ENCODE measurements at places on chromosomes 3 and 15.

- DNase-seq: no peak
Measured at GRCh38 chr15:44646460-44646859, 17.0 kb downstream of the SPG11 start.

GRCh38 chr3:171358881-171359198 is 101.4 kb downstream of the TNIK start:
- no peak for DNase-seq

DNA sequence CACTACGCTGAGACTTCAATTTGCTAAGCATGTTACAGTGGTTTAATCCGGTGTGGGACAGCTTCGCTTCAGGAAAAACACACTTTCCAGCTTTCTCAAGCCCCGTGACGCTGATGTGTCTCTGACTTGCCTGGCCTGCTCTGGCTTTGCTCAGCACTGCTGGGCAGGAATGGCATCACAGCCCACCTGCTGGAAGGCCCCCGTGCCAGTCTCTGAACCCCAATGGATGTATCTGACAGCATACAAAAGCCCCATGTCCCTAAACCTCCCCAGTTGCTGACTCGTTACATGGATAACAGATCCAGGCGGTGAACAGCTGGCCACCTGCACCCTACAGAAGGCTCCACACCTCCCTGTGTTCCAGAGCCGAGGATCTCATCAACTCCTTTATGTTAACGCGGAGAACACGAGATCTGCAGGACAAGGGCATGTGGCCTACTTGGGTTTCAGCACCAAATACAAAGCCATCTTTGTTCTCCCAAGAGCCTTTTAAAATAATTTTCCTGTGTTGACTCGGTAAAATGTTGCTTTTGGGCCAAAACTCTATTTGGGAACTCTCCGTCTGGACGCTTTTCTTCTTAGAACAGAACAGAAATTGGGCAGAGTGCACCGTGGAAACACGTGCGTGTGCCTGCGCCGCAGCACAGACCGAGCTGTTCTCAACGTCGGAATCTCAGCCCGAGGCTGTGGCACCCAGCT is 61.4 kb downstream of the ATP10A start:
- no peak for DNase-seq

GRCh38 chr3:15539066-15539465 is 17.6 kb upstream of the COLQ start:
- DNase-seq: no peak

- DNase-seq: no peak
Measured at GRCh38 chr15:33679061-33679460, 289.2 kb upstream of the CHRM5 start.

DNA sequence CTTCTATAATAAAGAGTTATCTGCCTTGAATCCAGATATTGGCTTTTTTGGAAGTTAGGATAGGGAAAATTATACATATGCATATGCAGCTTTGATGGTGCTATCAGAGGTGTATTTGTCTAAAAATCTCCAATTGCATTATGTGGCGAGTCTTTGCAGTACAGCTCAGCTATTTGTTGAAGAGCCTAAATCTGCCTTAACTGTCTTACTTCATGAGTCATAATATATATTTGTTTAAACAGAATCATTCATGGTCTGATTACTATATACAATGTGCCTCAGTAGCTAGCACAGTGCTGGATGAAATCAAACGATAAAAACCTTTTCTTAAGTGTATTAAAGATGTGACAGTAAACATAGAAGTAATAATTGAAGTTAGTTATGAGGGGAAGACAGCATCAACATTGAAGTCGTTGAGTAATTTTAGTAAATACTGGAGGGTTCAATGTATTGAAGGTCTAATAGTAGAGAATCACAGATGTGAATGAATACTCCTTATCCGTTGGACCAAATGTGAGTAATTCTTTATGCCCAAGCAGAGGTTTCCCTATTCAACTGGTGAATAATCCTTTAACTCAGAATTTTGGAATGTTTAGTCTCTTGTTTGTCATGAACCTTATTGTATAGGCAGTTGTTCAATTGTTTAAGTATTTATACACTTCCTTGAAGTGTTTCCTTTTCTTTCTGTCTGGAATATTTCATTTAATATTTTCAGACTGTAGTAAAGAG is 74.8 kb upstream of the NAALADL2 start:
- DNase-seq: no peak

GRCh38 chr3:42753757-42754156 is 19.3 kb downstream of the CCDC13 start:
- DNase-seq: no peak

GRCh38 chr15:69451951-69452691 is 497 bp upstream of the RPLP1 start:
- no peak for DNase-seq

GRCh38 chr15:35481064-35481463 is 64.9 kb downstream of the DPH6 start:
- no peak for DNase-seq

GRCh38 chr3:14548321-14548729 is 8.2 kb upstream of the GRIP2 start:
- DNase-seq: no peak

DNA sequence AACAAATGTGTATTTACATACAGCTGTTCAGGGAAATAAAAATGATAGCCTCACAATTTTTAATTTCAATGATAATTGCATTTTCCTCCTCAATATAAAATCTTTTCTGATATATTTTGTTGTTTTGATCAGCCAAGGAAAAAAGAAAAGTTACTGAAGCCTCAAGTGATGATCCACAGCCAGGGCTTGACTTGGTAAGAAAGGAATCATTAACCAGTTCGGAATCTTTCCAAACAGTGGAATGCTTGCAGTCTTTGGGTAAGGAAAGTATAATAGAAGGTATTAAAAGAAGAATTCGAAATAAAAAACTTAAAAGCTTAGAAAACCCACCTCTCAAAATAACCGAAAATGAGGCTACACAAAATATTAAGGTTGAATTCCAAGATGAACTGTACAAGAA is 1.0 kb downstream of the TOPAZ1 start:
- no peak for DNase-seq

GRCh38 chr15:74788042-74788682 is 6.3 kb downstream of the CSK start:
- DNase-seq: no peak

DNA sequence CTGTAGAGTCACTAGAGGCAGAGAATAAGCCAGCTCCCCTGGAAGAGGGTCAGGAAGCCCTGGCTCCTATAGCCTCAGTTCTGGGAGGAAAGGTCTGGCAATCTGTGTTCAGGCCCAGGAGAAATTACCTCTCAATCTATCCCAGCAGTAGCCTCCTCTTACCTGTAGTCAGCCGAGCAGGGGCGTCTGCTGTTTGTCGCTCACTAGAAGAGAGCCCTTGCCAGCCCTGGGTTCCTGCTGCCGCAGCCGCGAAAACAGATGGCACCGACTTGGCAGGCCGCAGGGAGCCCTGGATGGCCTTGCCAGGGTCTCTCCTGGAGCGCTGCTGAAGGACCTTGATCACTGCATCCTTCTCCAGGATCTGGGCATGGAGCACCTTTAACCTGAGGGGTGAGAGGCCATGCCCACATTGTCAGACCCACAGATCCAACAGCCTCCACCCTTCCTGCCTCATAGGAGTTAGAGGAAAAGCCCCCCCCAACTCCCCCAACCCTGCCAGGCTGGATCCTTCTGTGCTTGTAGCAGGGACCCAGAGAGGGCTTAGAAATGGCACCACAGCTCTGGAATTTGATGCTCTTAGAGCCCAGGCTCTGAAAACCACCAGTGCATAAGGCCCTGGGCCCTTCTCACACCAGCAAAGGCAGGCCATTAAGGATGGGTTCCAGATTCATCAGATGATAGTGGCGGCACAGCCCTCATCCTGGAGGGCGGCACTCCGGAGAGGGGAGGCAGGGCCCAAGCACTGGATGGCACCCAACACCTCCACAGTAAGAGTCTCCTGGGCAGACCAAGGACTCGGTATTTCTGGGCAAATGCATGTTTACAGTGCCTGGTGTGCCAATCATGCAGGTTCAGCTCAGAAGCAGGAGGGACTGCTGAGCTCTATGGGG is 14.9 kb downstream of the AMOTL2 start:
- no peak for DNase-seq

Data from omental fat pad (tissue), 4 donors.